ENCODE measurements at places on chromosomes 1 and 21.

DNA sequence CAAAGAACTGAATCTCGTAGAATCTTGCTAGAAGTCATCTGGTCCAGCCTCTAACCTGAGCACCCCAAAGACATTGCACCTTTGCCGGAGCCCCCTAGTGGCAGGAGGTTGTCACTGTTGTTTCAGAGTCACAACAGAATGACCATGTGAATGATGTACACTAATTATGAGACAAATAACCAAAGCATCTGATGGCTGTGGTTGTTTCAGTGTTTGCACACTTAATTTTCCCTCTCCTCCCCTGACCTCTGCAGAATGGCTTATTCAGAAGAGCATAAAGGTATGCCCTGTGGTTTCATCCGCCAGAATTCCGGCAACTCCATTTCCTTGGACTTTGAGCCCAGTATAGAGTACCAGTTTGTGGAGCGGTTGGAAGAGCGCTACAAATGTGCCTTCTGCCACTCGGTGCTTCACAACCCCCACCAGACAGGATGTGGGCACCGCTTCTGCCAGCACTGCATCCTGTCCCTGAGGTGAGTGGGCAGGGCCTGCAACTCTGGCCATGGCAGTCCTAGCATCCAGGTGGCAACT lies 26.4 kb downstream of the TRAF5 start:
- DNase-seq = no peak

DNA sequence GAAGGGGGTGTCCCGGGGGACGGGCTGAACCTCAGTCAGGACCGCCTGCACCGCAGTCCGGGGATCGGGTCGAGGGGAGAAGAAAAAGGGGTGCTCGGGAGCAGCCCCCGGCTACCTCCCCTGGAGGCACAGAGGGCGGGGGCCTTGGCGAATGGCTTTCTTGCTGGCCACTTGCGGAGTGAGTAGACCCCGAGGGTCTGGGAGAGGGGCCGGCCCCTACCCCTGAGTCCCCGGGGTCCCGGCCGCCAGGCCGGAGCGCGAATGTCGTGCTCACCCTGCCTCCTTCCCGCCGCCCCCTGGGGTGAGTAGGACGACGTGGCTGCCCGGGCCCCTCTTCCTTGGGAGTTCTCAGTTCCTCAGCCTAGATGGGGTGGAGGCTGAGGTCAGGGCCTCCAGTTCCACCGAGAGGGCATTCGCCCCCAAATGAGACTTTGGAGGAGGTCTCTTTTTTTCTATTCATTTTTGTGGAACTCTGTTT lies 113.0 kb downstream of the OSBPL9 start:
- DNase-seq = no peak

- no peak for DNase-seq
These were observed 172.6 kb upstream of the HMCN1 start for GRCh38 chr1:185561629-185562028.

- no peak for DNase-seq
These were observed 3.9 kb upstream of the CD101 start for GRCh38 chr1:116997636-116998035.

DNA sequence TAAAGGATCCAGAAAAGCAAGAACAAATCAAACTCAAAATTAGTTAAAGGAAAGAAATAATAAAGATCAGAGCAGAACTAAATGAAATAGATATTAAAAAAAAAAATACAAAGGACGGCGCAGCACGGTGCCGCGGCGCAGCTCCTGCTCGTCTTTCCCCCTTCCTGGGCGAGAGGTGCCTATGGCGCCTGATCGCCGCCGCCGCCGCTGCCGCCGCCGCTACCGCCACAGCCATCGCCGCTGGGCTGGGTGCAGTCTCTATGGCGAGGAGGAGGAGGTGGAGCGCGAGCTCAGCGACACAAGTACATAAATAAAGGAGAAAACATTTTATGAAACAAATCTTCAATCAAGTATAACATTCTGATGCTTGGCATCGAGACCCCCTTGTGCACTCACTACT lies 77.6 kb upstream of the VANGL1 start:
- DNase-seq = no peak

- no peak for DNase-seq
These were observed 4.5 kb downstream of the IVNS1ABP start for GRCh38 chr1:185312361-185313138.

DNA sequence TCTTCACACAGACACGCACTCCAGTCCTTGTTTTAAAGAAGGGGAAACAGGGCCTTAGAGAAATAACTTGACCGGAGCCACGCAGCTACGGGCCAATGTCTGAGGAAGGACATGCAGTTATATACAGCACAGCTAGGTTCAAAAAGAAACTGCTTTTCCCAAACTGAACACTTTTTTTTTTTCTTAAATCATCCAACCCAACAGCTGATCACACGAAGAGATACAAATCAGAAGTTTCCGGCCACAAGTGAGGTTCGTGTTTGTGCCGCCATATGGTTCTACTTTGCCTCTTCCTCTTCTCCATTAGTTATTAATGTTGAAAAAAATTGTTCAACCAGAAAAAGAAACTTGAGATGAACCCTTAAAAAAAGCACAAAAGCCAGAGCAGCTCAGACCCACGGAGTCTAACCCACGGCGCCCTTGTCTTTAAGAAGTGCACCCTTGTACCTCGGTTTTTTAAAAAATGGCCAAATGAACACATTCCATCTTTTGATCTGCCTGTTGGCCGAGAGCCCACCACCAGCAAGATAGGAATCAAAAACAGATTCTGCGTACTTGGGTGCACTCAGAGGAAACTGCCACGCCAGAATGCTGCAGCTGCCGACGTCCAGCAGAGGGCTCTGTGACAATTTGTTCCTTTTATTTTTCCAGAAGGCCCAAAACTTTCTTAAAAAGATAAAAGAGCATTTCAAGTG lies 78.9 kb downstream of the SLC66A1 start:
- DNase-seq = no peak

DNA sequence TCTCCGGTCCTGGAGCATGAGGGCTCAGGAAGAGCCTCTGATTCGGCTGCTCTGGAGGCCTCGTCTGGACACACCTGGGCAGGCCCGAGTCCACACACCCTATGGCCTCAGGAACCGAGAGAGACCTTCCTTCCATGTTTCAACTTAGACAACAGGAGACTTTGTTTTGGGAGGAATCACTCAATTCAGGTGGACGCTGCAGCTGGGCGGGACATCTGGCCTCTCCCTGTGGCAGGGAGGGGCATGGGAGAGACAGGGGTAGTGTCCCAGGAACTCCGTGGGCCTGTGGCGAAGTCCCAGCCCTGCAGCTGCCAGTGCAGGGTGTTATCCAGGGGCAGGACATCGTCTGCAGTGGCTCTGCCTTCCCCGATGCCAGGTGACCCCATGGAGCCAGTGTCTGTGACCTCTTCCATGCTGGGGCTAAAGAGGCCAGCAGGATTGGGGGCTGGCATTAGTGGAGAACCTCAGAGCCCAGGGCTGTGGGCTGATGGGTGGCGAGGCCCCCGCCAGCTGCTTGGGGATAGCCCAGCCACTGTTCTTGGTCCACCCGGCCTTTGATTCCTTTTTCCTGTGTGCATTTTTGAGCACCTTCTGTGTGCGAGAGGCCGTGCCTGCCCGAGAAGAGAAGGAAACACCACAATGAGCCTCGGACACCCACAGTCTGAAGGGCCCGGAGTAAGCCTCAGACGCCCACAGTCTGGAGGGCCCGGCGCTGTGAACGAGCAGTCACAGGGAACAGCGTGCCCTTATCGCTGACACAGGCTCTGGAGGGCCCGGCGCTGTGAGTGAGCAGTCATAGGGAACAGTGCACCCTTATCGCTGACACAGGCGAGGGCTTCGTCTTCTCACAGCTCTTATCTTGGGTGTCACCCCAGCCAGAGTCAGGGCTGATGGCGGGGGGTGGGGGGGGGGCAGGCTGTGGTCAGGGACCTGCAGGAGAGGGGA lies 6.2 kb downstream of the COL18A1 start:
- DNase-seq = no peak

DNA sequence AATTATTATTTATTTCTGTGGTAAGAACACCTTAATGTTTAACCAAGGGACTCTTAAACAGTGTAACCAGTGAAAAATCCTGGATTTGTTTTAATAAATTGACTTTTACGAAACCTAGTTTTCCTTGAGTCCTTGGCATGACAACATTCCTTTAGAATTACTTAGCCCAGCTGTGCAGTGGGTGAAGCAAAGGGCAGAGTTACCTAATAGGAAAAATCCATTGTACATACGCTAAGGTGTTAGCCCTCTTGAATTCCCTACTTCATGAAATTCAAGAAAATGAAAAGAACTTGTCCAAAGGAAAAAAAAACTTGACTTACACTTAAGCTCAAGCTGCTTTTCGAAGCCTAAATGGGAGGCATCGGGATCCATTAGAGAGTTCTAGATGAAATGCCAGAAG lies 852.0 kb upstream of the ADAMTS5 start:
- DNase-seq = no peak

GRCh38 chr1:28439320-28439719 lies 66.5 kb upstream of the RCC1 start:
- no peak for DNase-seq

DNA sequence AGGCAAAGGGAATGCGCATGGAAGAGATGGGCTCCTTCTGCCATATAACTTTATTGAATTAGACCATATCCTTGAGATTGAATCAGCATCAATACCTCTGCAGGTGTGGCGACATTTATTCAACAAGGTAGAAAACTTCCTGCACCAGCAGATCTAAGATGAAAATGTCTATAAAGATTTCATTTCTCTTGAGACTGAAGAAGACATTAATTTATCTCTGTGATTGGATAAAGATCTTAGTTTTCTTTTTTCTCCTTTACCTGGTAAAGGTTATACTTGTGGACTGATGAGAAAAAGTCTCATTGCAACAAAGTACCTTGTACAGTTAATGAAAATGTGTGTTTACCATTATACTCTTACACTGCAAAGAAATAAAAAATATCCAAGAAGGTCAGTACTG lies at the start of gene OR2T8:
Gene OR2T8 (plus strand): TSS at position 301 of the 400 bp plus-strand sequence. CDS start 766 bp downstream, outside the sequence.
- no peak for DNase-seq

DNA sequence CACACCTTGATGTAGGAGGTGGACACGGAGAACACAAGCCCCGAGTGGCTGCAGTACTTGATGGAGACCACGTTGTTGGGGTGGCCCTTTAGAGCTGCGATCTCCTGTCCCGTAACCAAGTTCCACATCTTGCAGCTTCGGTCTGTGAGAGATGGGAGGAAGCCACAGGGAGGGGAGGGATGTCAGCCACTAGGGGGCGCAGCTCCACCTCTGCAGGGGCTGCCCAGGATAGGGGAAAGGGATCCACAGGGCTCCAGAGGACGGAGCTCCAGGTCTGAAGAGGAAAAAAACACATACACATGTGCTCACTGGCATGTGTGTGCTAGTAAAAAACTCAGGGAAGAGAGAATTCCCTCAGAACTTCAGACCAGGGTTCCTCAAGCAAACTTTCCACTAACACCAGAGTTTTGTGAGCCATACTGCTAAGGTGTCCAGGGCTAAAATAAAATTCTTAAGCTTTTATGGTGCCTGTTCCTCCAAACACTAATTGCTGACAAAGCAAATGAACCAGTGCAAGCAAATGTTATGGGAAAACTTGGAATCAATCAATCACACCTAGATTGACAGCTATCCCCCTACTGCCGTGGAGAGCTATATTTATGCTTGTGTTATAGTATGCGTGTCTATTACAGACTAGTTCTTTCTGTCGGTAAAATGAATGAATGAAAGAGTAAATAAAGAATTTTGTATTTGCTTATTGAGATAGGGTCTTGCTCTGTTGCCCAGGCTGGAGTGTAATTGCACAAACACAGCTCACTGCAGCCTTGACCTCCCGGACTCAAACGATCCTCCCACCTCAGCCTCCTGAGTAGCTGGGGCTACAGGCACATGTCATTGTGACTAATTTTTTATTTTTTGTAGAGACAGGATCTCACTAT lies 43.7 kb downstream of the KIF21B start:
- DNase-seq = no peak

DNA sequence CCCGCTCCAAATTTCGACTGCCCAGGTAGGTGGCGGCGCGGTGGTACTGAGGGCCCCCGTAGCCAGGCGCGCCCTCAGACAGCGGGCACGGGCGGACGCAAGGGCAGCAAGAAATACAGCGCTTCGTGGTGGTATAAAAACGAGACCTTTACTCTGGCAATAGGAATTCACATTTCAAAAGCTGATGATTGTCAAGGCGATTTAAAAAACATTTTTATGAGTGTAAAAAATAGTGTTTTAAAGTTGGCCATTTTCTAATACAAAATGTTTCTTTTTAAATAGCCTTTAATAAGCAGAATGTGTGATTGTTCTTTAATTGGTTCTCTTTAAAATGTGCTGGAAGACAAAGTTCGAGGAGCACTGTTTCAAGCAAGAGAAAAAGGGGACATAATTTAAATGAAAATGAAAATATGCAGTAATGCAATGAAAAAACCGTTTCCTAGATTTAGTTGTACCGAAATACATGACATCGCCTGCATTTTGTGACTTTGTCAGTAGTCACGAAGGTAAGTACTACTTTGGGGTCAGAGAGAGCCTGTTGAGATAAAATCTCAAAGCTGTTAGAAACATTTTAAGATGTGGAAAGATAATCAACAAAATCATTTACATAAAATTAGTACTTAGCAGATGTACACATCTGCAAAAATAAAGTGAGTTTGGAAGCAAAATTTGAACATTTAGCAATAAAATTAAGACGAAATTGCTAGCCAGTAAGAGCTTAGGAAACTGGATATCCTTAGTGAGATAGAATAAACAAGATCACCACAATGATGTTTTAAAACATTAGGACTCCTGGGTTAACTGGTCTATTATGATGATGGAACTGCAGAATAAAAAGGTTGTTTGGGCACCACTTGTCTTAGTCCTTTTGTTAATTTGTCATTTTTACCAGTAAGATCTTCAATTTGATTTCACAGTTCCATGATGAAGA lies 1.1 kb upstream of the PSMG1 start:
- no peak for DNase-seq

DNA sequence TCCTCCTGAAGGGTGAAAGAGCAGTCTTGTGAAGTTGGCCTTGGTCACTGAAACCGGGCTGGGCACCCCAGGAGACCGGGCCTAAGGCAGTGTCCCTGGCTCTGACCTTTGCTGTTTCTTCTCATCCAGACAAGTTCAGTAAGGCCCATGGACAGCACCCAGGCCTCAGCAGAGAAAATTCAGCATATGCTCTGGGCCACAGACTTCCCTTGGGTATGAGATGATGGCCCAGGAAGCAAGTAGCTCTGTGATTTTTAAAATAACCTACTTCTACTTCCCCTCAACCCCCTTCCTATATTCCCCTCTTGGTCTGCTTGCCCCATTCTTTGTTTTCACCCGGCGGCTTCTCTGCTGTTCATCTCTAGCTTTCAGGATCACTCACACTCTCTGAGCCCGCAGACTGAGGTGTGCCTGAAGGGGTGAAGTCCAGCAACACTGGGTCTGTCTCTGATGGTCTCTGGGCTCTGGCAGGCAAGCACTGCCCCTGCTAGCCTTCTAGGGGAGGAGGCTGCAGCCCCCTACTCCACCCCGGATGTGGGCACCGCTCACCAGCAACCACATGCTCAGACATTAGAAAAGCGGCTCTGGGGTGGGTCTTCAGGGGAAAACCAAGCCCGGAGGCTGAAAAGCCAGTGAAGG lies 2.9 kb upstream of the GPR25 start:
- no peak for DNase-seq

- DNase-seq = no peak
These were observed 41.2 kb downstream of the GADD45A start for GRCh38 chr1:67726224-67726623.

Measured in cerebellar nuclear complex (tissue), 1 donor.